ENCODE measurements at places on chromosomes 7 and 10. TPM values are rescaled to one million over a fixed set of nuclear protein-coding genes. Genes with fewer than 3 reads are reported as not detected.

The RARRES2 gene
- not detected for total RNA-seq

The MYOZ1 gene
- not detected for total RNA-seq

GRCh38 chr7:117675497-117676435 is 195.9 kb downstream of the CFTR start:
- H3K27me3 ChIP-seq, result no peaks in the 10 kb centered on the region
- no peaks in the 10 kb centered on the region for H3K4me1 ChIP-seq
- DNase-seq, result no peak
- H3K27ac ChIP-seq, result no peak overlapping the region
- no peaks in the 10 kb centered on the region for H3K36me3 ChIP-seq

DNA sequence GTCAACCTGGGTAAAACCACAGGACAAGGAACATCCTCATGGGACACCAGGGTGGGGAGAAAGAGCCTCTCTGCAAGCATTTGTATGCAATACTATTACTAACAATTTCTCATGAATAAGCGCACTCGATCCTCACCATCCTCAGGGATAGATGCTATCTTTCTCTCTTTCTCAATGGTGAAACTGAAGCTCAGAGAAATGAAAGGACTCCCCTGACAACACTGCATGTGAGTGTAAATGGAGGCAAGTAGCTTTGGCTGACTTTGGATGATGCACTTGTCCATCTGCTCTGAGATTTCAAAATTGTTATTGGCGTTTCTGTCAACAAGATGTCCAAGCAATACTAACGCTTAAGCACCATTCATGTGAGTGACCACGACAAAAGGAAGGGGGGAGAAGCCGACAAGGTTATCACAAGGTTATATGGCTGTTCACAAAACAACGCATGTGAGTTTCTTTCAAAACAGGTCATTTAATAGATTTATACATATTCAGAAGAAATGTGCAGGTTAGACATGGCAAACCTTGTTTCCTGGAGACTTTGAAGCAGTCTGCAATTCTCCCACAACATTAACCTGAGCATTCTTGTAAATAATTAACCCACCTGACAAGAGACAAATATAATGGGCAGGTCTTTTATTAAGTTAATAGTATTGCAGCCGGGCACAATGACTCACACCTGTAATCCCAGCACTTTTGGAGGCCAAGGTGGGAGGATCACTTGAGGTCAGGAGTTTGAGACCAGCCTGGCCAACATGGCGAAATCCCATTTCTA is 54.0 kb downstream of the IFIT5 start:
- peaks cover 17% of the 10 kb centered on the region for H3K27me3 ChIP-seq
- peaks cover 14% of the 10 kb centered on the region for H3K4me1 ChIP-seq
- no peaks in the 10 kb centered on the region for H3K36me3 ChIP-seq
- no peak overlapping the region for H3K27ac ChIP-seq
- DNase-seq, result no peak
- H3K4me3 ChIP-seq, result no peak overlapping the region

DNA sequence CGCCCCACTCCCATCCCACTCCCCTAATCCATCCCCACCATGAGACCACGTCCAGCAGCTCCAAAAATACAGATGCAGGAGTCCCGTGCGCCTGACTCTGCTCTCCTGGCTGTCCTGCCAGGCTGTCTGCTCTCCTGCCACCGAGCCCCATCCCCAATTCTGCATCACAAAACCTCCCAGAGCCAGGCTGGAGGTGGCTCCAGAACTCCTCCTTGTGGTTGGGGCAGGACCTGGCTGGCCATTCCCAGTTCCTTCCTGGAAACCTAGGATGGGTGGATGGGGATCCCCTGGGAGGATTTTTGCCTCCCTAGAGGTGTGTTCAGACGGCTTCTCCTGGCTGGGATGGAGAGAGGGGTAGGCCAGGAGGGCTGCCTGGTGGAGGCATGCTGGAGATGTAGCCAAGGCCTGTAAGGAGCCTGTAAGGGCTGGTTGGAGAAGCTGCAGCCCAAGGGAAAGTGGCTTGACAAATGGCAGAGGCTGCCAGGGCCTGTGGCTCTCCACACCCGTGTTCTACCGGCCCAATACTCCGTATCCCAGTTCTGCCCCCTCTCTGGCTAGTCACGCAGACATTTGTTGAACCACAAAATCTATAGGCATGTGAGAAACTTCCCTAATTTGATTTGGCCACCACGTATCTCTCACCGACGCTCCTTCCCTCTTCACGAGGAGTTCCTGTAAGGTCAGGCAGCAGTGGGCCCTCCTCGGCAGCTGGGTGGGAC is 99.3 kb downstream of the ARHGAP22 start:
- no peak overlapping the region for H3K27ac ChIP-seq
- no peaks in the 10 kb centered on the region for H3K36me3 ChIP-seq
- no peak overlapping the region for H3K4me3 ChIP-seq
- H3K4me1 ChIP-seq, result peaks cover 3% of the 10 kb centered on the region
- DNase-seq, result no peak
- H3K27me3 ChIP-seq, result no peaks in the 10 kb centered on the region

- no peaks in the 10 kb centered on the region for H3K36me3 ChIP-seq
- no peak overlapping the region for H3K4me3 ChIP-seq
- no peak overlapping the region for H3K27ac ChIP-seq
- DNase-seq, result no peak
- peaks cover 6% of the 10 kb centered on the region for H3K4me1 ChIP-seq
- H3K27me3 ChIP-seq, result peaks cover 90% of the 10 kb centered on the region
Measured at GRCh38 chr7:27211764-27212204, 11.9 kb upstream of the HOXA13 start.

DNA sequence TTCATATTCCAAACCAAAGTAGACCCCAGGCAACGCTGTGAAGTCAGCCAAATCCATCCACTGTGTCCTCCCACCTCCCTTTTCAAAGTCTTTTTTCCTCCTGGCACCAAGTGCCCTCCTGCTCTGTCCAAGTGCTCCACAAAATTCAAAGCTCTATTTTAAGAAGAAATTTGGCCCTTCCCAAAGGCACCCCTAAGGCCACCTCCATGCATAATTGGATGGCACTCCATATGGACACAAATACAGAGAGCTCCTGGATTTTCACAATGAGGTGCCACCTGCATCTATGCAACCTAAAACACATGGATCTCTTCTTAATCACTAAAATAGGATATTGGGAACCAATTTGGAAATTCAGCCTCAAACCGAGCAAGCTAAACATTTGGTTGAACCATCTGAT is 121.6 kb downstream of the RELN start:
- H3K4me3 ChIP-seq, result no peak overlapping the region
- H3K36me3 ChIP-seq, result no peaks in the 10 kb centered on the region
- H3K27me3 ChIP-seq, result peaks cover 4% of the 10 kb centered on the region
- DNase-seq, result no peak
- no peaks in the 10 kb centered on the region for H3K4me1 ChIP-seq

DNA sequence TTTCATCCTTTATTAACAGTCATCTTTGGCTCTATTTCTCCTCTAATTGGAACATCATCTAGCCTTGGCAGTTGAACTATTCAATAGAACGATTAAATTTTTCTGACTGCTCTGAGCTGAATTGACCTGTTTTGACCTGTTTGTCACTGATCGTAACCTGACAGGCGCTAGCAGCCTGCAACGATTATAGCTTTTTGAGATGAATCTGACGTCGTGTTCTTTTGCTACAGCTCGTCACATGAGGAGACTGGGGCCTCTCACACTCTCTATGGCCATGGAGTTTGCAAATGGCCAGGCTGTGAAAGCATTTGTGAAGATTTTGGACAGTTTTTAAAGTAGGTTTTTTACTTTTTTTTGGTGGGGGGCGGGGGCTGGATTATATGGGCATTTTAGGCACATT is 229.8 kb downstream of the FOXP2 start:
- no peaks in the 10 kb centered on the region for H3K36me3 ChIP-seq
- no peak for DNase-seq
- no peak overlapping the region for H3K4me3 ChIP-seq
- peaks cover 2% of the 10 kb centered on the region for H3K27me3 ChIP-seq

DNA sequence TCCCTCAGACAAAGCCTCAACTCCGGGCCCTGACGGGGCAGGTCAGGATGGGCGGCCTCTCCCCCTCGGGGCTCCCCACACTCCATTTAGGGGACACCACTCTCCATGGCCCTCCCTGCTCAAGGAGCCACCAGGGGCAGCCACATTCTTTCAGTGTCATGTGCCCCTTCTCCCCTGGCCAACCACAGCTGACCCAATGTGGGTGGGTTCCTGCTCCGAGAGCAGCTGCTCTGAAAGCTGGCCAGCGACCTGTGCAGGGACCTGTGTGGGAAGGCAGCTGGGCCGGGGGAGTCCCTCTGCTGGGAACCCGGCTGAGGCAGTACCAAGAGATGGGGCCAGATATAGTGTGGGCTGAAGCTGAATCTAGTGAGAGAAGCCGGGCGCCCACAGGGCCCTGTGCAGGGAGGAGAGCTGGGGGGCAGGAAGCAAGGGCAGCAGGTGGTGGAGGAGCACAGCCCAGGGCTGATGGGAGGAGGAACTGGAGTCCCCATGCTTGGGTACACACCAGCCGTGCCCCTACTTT is 40.6 kb upstream of the NPFFR1 start:
- H3K4me1 ChIP-seq, result peaks cover 35% of the 10 kb centered on the region
- DNase-seq, result no peak
- no peaks in the 10 kb centered on the region for H3K27me3 ChIP-seq
- peak overlapping the region; percentile 73 for H3K27ac ChIP-seq
- no peaks in the 10 kb centered on the region for H3K36me3 ChIP-seq

GRCh38 chr7:148854983-148855382 is 29.1 kb downstream of the EZH2 start:
- no peak for DNase-seq
- H3K27me3 ChIP-seq, result no peaks in the 10 kb centered on the region
- H3K36me3 ChIP-seq, result peaks cover 6% of the 10 kb centered on the region
- no peak overlapping the region for H3K27ac ChIP-seq
